Breast epithelium (tissue), 4 donors: ENCODE measurements at places on chromosomes 5 and 9.
A peak's percentile ranks its signal among the peaks of the same experiment; 100 is the strongest.

DNA sequence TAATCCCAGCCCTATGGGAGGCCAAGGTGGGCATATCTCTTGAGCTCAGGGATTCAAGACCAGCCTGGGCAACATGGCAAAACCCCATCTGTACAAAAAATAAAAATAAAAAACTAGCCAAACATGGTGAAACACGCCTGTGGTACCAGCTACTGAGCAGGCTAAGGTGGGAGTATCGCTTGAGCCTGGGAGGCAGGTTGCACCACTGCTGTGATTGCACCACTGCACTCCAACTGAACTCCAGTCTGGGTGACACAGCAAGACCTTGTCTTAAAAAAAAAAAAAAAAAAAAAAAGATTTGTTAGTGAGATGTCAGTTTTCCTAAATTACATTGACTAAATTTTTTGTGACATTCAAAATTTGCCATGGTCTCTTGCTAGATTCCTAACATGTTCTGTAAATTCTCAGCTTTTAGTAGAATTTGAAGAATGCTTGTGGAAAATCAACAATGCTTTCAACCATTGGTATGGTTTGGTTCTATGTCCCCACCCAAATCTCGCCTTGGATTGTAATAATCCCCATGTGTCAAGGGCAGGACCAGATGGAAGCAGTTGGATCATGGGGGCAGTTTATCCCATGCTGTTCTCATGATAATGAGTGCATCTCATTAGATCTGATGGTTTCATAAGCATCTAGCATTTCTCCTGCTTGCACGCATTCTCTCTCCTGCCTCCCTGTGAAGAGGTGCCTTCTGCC lies 236.1 kb downstream of the ARRDC3 start:
- no peaks in the 10 kb centered on the region for H3K36me3 ChIP-seq
- H3K27ac ChIP-seq: peak overlapping the region; percentile 22
- no peak for DNase-seq
- H3K4me3 ChIP-seq: no peak overlapping the region

GRCh38 chr9:93038918-93039317 lies 19.6 kb upstream of the SUSD3 start:
- no peaks in the 10 kb centered on the region for H3K36me3 ChIP-seq
- no peak for DNase-seq
- H3K27me3 ChIP-seq: no peaks in the 10 kb centered on the region
- H3K4me1 ChIP-seq: no peaks in the 10 kb centered on the region

- H3K36me3 ChIP-seq: no peaks in the 10 kb centered on the region
- H3K4me3 ChIP-seq: no peak overlapping the region
- no peaks in the 10 kb centered on the region for H3K4me1 ChIP-seq
- DNase-seq: no peak
- H3K27ac ChIP-seq: no peak overlapping the region
Observed at GRCh38 chr5:90093751-90094485, 315.6 kb downstream of the CETN3 start.

DNA sequence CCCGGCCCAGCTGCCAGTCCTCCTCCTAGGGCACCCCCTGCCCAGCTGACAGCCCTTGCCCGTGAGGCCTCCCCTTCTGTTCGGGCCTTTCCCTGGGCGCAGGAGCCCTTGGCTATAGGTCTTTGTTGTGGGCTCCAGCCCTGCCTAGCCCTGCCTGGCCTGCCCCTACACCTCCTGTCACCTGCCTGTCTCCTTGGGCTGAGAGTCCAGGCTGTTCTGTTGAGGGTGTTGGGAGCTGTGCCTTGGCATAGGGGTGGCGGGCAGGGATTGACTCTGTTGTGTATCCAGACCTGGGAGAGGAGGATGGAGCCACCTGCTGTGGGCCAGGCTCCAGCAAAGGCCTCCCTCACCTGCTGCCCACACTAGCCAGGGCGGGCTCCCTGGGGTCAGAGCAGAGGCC lies 11.6 kb downstream of the FCN2 start:
- H3K27ac ChIP-seq: no peak overlapping the region
- no peaks in the 10 kb centered on the region for H3K27me3 ChIP-seq
- DNase-seq: no peak
- H3K36me3 ChIP-seq: no peaks in the 10 kb centered on the region
- no peaks in the 10 kb centered on the region for H3K4me1 ChIP-seq

GRCh38 chr9:96192710-96193109 lies 109.3 kb downstream of the HSD17B3 start:
- H3K4me1 ChIP-seq: no peaks in the 10 kb centered on the region
- H3K27ac ChIP-seq: no peak overlapping the region
- no peaks in the 10 kb centered on the region for H3K36me3 ChIP-seq
- DNase-seq: no peak
- H3K4me3 ChIP-seq: no peak overlapping the region

DNA sequence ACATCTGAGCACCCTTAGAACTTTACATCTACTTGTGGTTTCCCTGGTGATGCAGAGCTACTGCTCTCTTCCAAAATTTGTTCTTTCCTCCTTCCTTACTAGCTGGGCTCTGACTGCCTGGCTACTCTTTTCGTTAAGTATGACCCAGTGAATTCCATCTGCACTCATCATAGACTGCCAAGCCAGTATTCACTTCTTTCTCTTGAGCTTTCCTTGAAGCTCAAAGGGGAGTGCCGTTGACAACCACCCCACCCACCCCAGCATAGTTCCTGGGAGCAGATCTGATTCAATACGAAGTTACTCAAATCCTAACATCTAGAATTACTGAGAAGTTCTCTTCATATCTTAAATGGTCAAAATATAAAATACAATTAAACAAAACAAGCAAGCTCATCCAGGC lies 190.5 kb downstream of the ADAMTS12 start:
- H3K4me3 ChIP-seq: no peak overlapping the region
- no peak overlapping the region for H3K27ac ChIP-seq
- H3K27me3 ChIP-seq: no peaks in the 10 kb centered on the region
- H3K36me3 ChIP-seq: no peaks in the 10 kb centered on the region
- H3K4me1 ChIP-seq: no peaks in the 10 kb centered on the region

DNA sequence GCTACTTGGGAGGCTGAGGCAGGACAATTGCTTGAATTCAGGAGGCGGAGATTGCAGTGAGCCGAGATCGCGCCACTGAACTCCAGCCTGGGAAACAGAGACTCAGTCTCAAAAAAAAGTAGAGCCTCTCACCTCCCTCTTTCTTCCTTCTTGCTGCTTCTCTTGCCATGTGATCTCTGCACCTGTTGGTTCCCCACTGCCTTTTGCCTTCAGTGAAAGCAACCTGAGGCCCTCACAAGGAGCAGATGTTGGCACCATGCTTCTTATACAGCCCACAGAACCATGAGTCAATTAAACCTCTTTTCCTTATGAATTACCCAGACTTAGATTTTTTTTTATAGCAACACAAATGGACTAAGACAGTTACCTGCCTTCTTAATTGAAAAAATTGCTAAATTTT lies 45.6 kb upstream of the GLRX start:
- H3K4me3 ChIP-seq: no peak overlapping the region
- no peak for DNase-seq
- no peaks in the 10 kb centered on the region for H3K4me1 ChIP-seq
- H3K27me3 ChIP-seq: no peaks in the 10 kb centered on the region

DNA sequence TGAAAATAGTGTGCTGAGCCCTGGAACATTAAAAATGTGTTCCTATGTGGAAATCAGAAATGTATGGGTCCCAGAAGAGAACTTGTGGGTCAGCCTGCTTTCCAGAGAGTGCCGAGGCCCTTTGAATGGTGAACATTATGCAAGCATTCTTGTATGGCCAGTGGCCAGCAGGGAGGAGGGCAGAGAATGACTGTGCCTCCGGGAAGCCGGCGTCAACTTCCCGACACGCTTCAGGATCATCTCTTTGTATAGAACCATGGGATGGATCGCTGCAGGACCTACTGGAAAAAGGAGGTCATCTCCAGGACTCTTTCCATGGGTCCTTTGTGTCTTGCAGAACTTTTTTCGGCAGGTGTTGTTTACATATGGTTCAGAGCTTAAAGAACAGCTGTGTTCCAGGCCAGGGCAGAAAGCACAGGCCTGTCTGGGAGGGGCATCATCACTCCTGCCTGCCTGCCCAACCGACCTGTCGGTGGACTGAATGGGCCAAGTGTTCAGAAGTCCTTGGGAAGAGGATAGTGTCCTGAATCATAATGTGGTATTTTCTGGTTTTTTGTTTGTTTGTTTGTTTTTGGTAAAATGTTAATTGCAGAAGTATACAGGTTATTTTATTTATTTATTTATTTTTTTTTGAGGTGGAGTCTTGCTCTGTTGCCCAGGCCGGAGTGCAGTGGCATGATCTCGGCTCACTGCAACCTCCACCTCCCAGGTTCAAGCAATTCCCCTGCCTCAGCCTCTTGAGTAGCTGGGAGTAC lies 9.0 kb downstream of the PRRC2B start:
- no peaks in the 10 kb centered on the region for H3K27me3 ChIP-seq
- peak; percentile 89 for DNase-seq
- peaks cover 63% of the 10 kb centered on the region for H3K4me1 ChIP-seq
- H3K36me3 ChIP-seq: no peaks in the 10 kb centered on the region

DNA sequence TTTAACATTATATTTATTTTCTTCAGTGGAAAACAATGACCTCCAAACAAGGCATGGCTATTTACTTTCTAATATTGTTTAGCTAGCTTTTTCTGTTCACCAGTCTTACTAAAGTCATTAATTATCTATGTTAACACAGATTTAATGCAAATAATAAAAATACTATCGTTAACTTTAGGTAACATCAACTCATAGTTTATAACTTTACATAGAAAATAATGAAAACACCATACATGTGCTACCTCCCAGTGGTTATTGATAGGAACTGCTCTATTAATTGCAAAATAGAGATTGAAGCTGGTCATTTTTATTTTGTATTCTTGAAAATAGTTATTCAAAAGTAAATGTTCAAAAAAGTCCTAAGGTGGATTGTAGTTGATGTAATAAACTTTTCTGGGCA lies 78.3 kb upstream of the HCN1 start:
- no peaks in the 10 kb centered on the region for H3K27me3 ChIP-seq
- no peaks in the 10 kb centered on the region for H3K4me1 ChIP-seq
- H3K27ac ChIP-seq: no peak overlapping the region
- H3K36me3 ChIP-seq: no peaks in the 10 kb centered on the region
- H3K4me3 ChIP-seq: no peak overlapping the region

DNA sequence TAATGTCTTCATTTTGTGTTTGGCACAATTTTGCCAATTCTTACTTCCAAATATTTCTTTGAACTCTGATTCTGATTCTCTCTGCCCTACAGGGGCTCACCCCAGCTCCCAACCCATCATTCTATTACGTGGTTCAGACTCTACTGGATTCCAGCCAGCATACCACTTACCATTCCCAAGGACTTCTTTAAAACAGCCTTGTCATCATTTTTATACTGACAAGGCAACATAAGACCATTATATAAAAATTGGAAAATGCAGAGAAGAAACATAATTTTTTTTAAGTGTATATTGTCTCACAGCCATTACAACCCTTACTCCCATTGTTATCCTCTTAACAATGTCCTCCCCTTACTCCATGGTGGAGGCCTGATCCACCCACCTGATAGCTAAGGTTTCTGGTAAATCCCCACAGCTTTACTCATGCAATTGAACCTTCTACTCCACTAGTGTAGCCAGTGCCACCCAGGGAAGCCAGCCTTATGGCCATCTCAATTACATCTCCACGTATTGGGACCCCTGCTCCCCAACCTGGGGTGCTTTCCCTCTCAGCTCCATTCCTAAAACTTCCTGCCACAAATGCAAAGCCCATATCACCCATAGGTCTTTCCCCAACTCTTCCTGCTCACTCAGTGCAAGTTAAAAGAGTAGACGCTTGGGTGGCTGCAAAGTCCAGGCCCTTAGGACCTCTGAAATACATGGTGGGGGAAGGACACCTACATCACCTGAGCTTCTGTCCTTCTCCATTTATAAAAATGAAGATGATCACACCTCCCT lies 19.1 kb downstream of the UGT3A2 start:
- H3K27ac ChIP-seq: no peak overlapping the region
- no peaks in the 10 kb centered on the region for H3K4me1 ChIP-seq
- no peaks in the 10 kb centered on the region for H3K27me3 ChIP-seq
- no peak for DNase-seq
- no peaks in the 10 kb centered on the region for H3K36me3 ChIP-seq
- H3K4me3 ChIP-seq: no peak overlapping the region

GRCh38 chr5:109454731-109455505 lies 45.1 kb upstream of the PJA2 start:
- H3K27me3 ChIP-seq: no peaks in the 10 kb centered on the region
- no peak overlapping the region for H3K4me3 ChIP-seq
- no peak for DNase-seq
- H3K27ac ChIP-seq: peak overlapping the region; percentile 68

GRCh38 chr5:72518001-72518683 lies 10.9 kb upstream of the ZNF366 start:
- peak overlapping the region; percentile 16 for H3K27ac ChIP-seq
- H3K4me3 ChIP-seq: no peak overlapping the region
- DNase-seq: no peak
- no peaks in the 10 kb centered on the region for H3K4me1 ChIP-seq
- H3K27me3 ChIP-seq: no peaks in the 10 kb centered on the region

- no peak overlapping the region for H3K27ac ChIP-seq
- no peaks in the 10 kb centered on the region for H3K27me3 ChIP-seq
- DNase-seq: no peak
- no peaks in the 10 kb centered on the region for H3K4me1 ChIP-seq
- no peaks in the 10 kb centered on the region for H3K36me3 ChIP-seq
Observed at GRCh38 chr5:41445937-41446563, 64.4 kb downstream of the PLCXD3 start.

DNA sequence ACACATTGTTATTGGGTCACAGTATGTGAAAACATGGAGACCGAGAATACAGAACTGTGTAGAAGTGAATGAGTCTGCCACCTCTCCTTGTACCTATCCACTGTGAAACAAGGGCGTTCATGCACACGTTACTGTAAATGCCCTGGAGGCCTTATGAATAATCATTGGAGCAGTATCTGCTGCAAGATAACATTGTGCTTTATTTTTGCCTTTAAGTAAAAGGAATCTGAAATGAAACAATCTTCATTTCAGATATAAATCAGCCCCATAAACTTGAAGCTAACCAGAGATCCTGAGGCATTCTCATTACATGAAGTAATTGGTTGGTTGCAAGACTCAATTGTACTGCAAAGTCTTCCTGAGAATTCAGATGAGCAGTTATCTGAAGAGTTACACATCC lies 419.6 kb downstream of the KDM4C start:
- no peaks in the 10 kb centered on the region for H3K4me1 ChIP-seq
- H3K4me3 ChIP-seq: no peak overlapping the region
- no peaks in the 10 kb centered on the region for H3K27me3 ChIP-seq
- no peak for DNase-seq
- no peaks in the 10 kb centered on the region for H3K36me3 ChIP-seq

GRCh38 chr9:122213589-122214413 lies 15.0 kb downstream of the LHX6 start:
- H3K36me3 ChIP-seq: no peaks in the 10 kb centered on the region
- peak overlapping the region; percentile 10 for H3K4me3 ChIP-seq
- H3K27ac ChIP-seq: no peak overlapping the region
- DNase-seq: no peak

GRCh38 chr9:7783635-7784063 lies 15.9 kb downstream of the DMAC1 start:
- H3K4me1 ChIP-seq: no peaks in the 10 kb centered on the region
- H3K27ac ChIP-seq: no peak overlapping the region
- H3K36me3 ChIP-seq: no peaks in the 10 kb centered on the region
- no peaks in the 10 kb centered on the region for H3K27me3 ChIP-seq
- no peak overlapping the region for H3K4me3 ChIP-seq
